Uterus (tissue), 4 donors: ENCODE measurements at places on chromosomes 7 and 10.

GRCh38 chr10:112952282-112953173 is 2.5 kb downstream of the TCF7L2 start:
- peak; percentile 24 for DNase-seq

DNA sequence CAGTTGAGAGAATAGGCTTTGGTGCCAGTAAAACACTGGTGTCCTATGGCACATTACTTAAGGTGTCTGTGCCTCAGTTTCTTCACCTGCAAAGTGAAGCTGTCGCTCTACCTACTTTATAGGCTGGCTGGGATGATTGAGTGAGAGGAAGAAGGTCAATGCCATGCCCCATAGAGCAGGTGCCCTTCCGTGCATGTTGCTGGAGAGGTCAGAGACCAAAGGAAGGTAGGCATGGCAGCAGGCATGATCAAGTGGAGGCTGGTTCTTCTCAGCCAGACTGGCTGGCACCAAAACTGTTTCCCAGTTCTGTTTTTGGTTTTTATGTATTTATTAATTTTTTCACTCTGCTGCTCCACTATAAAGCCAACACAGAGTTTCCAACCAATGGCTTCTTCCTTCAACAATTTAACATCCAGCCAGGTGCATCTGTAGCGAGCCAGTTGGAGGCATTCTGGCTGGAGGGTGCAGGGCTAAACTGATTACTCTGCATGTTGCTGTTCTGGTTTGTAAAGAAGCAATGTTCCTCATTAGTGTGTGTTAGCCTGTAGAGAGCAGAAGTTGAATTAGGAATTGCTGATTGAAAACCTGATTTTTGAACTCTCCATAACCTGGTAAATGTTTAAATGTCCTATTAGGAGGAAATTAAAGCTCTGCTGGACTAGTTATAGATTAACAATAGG is 144.3 kb upstream of the TNS3 start:
- DNase-seq = no peak

- no peak for DNase-seq
Observed at GRCh38 chr10:71372882-71373495, 23.7 kb upstream of the CDH23 start.

GRCh38 chr10:116948530-116948870 is 56.5 kb downstream of the SHTN1 start:
- DNase-seq = no peak

DNA sequence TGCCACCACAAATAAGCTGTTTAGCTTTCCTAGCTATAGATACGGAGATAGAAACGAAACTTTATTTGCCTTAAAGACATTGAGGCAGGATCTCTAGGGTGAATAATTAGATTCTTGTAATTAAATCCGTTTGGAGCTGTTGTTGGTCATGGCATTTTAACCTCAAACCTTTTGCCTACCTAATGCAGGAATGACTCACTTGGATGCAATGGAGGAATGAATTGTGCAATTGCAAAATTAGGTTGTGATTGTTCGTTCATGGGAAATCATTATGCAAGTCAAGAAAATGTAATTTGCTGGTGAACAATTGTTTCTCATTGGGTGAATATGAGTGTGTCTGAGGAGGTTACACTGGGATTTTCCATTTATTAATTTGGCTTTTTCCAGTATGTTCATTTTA is 703.5 kb downstream of the GATA3 start:
- DNase-seq = no peak

- peak; percentile 90 for DNase-seq
Observed at GRCh38 chr10:101000915-101001658, 1.5 kb downstream of the LZTS2 start.

GRCh38 chr7:64099656-64100531 is 54.7 kb downstream of the ZNF727 start:
- no peak for DNase-seq
